ENCODE measurements at places on chromosomes 7 and 10. TPM values are rescaled to one million over a fixed set of nuclear protein-coding genes. Genes with fewer than 3 reads are reported as not detected.

- DNase-seq: no peak
Observed at GRCh38 chr7:6271060-6271658, 1.3 kb downstream of the CYTH3 start.

The ACBD7 gene
- not detected for total RNA-seq

The CCDC126 gene
- total RNA-seq: 10.1 TPM

GRCh38 chr7:122515404-122515803 is 183.5 kb downstream of the RNF133 start:
- DNase-seq: no peak

The PRKCQ gene
- total RNA-seq: 0.24 TPM

Data from cardiac septum (tissue), 1 donor.